HFFc6 (cell line): ENCODE measurements at places on chromosomes 7 and 10. TPM values are rescaled to one million over a fixed set of nuclear protein-coding genes. Genes with fewer than 3 reads are reported as not detected.

GPR141 gene
- not detected in 3 replicates for total RNA-seq

TRIM50 gene
- not detected in 3 replicates for total RNA-seq

CCSER2 gene
- total RNA-seq = 38.6 to 46.2 TPM (median 42.1 TPM) in 3 replicates

HOXA5 gene
- total RNA-seq = 1.4 to 2.9 TPM (median 2.6 TPM) in 3 replicates

DNA sequence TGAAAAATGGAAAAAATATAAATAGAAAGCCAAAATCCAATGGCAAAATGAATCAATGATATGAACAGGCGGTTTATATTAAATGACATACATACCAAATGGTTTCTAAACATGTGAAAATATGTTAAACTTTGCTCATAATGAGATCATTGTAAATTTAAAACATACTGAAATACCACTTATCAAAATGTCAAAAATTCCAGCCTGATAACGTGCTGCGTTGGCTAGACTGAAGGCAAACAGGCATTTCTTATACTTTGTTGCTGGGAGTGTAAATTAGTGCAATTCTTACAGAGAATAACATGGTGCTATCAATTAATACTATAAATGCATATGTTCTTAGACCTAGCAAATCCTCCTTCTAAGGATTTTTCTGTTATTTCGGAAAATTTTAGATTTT lies 225.8 kb upstream of the FAM3C start:
- H3K27me3 ChIP-seq = peaks cover 3% of the 10 kb centered on the region; the same call in 1 of the 2 replicates
- DNase-seq = no peak
- H3K4me1 ChIP-seq = peaks cover 34% of the 10 kb centered on the region; the same call in 1 of the 2 replicates
- H3K36me3 ChIP-seq = no peaks in the 10 kb centered on the region; the same call in 1 of the 2 replicates
- no peak overlapping the region for H3K4me3 ChIP-seq

DNA sequence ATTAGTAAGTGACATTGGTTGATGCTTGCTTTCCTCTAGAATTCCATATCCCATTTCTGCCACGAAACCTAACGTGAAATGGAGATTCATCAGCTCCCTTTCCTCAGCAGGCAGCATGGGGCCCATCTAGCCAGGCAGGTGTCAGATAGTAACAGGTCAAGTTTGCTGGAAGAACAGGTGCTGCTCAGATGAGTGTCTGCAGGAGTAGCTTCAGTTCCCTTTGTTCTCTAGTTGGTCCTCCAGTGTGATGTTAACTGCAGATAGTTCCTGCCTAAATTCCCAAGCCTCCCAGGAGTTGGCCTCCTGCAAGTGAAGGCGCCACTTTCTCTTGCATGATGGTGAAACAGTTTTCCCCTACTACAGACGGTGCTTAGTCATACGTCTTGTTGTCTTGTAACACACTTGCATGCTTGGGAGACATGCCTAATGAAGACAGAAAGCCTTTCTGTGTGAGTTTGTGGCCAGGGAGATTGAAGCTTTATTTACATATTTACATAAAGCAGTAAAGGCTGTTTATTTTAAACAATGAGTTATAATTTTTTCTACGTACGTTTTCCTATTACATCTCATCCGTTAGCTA lies 175.4 kb downstream of the CHN2 start:
- no peak overlapping the region for H3K27ac ChIP-seq
- no peaks in the 10 kb centered on the region for H3K4me1 ChIP-seq
- no peak for DNase-seq
- H3K36me3 ChIP-seq = no peaks in the 10 kb centered on the region
- no peaks in the 10 kb centered on the region for H3K27me3 ChIP-seq

- H3K27ac ChIP-seq = no peak overlapping the region
- DNase-seq = no peak
- H3K36me3 ChIP-seq = no peaks in the 10 kb centered on the region
- no peaks in the 10 kb centered on the region for H3K27me3 ChIP-seq
- no peak overlapping the region for H3K4me3 ChIP-seq
- peaks cover 7% of the 10 kb centered on the region for H3K4me1 ChIP-seq
Measured at GRCh38 chr10:4016214-4016740, 231.3 kb upstream of the KLF6 start.
